ENCODE measurements at places on chromosomes 13 and 19.

GRCh38 chr13:23321535-23322241, 111.8 kb downstream of the SACS start:
- DNase-seq, result no peak

GRCh38 chr19:35107545-35107944, 8.1 kb upstream of the FXYD3 start:
- DNase-seq, result no peak

GRCh38 chr13:52130641-52131040, 1.8 kb upstream of the NEK5 start:
- DNase-seq, result no peak

DNA sequence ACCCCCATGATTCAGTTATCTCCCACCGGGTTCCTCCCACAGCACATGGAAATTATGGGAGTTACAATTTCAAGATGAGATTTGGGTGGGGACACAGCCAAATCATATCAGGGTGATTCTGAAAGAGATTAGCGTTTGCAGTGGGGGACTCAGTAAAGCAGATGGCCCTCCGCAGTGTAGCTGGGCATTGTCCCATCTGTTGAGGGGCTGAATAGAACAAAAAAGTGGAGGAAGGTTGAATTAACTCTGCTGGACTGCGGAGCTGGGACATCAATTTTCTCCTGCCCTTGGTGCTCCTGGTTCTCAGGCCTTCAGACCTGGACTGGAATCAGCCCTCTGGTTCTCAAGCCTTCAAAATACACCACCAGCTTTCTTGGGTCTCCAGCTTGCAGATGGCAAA, 55.2 kb upstream of the CACNA1A start:
- DNase-seq, result no peak

DNA sequence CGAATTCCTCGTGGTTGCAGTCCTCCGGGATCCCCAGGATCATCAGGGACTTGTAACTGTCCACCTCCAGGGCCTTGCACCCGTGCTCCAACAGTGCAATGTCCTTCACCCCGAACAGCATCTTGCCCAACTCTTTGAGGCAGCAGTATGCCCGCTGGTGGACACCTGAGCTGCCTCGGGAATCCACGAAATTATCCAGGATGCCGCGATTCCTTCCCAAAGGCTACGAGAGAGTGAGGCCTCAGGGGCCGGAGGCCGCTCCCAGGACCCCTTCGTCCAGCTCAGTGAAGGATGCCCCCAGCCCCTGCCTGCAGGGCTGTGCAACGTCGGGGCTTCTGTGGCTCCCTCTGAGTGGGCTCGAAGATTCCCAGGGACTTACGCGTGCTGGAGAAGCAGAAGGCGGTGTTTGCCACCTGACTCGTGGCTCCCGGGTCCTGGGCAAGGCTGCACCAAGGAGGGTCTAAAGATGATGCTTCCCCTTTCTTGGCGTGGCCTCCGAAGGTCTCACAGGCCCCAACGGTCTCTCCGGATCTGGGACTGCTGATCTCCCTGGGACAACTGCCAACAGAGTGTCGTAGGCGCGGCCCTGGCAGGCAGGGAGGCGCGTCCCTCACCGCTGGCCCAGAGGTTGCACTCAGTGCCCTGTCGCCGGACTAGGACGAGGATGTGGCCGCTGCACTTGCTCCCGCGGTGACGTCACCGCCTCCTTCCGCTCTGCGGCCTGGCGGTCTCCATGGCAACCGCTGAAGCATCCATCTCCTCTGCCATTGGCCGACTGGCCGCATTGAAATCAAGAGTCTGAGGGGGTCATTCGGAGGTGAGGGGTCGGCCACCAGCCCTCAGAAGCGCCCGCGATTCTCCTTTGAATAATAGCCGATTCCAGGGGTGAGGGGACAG, at the start of gene PNMA8C:
Gene PNMA8C, minus strand, starts transcription at position 698 of the 897 bp plus-strand sequence. Its CDS starts 577 bp downstream, at position 121.
- DNase-seq, result peak; percentile 16

GRCh38 chr19:14081797-14082674, 3.5 kb downstream of the C19orf67 start:
- no peak for DNase-seq

GRCh38 chr19:5828661-5829566, 10.6 kb downstream of the FUT6 start:
- DNase-seq, result no peak

DNA sequence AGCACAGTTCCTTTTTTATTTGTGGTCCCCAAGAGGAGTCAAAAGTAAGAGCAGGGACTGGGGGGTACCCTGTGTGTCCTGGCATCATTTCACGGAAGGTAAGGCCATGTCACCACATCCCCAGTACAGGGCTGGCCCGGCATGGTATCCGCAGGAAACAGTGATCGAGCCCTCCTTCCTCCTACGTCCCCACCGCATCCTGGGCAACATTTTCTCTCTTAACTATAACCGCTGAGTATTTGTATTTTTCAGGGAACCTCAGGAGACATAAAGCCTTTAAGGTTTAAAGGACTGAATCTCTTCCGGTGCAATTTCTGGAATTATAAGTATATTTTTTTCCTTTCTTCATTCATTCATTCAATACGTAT, 13.6 kb upstream of the LATS2 start:
- DNase-seq, result no peak

DNA sequence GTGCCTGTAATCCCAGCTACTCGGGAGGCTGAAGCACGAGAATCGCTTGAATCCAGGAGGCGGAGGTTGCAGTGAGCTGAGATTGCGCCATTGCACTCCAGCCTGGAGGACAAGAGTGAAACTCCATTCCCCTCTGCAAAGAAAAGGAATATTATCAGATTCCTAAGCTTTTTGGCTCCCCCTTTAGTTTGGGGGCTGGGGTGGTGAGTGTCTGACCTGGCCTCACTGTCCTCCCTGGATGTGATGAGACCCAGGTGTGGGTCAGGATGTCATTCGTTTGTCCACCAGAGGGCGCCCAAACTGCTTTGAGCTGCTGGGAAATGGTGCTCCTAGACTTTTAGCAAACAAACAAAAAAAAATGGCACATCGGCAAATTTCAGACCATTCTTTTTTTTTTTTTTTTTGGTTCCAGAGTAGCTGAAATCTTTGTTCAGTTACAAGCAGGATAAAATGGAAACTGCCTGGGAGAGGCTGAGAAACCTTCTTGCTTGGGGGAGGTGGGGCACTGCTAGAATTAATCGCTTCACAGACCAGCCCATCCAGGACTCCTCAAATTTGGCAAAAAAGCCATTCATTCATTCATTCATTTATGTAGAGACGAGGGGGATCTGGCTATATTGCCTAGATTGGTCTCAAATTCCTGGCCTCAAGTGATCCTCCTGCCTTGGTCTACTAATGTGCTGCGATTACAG, 29.4 kb downstream of the SPC24 start:
- DNase-seq, result peak; percentile 56

- no peak for DNase-seq
Measured at GRCh38 chr19:51016798-51017683, 2.5 kb downstream of the KLK10 start.

- no peak for DNase-seq
Measured at GRCh38 chr13:48234566-48235340, 1.7 kb downstream of the ITM2B start.

DNA sequence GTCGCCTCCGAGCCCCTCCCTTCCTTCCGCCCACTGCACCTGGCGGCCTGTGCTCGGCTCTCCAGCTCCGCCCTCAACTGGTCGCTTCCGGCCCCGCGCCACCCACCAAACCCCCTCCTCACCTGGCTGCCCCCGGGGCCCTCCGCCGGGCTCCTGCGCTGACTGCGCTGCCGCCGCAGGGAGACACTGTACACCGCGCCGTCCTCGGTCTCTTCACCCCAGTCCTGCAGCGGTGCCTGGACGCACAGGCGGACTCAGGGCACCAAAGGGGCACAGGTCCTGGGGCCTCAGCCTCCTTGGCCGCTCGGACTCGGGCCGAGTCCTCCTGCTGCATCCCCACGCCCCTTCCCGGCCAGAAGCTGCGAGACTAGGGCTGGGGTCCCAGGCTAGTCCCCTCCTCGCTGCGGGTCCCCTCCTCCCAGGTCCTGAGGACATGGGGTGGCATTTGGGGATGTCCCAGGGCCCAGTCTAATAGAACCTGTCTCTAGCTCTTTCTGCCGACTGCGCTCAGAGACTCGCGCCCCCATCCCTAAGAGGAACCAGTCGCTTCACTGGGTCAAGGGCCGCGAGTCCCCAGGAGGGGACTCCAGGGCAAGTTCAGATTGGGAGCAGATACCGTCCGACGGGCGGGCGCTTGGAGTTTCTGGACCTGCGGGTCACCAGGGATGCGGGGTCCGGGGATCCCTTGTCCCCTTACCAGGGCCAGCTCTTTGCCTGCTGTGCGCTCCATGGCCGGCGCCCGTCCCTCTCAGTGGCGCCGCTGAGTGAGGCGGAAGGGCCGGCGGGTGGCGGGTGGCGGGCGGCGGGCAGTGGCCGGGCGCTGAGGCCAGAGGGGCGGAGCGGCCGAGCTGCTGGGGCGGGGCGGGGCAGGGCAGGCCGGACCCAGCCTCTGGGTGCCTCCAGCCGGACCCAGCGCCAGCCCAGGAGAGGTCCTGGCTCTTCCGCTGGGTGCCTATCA, at the start of gene RGL3:
Gene RGL3, minus strand, starts transcription at position 766 of the 958 bp plus-strand sequence. Its CDS starts 36 bp downstream, at position 730.
- no peak for DNase-seq

GRCh38 chr19:4870025-4870700, 2.7 kb upstream of the PLIN3 start:
- no peak for DNase-seq

DNA sequence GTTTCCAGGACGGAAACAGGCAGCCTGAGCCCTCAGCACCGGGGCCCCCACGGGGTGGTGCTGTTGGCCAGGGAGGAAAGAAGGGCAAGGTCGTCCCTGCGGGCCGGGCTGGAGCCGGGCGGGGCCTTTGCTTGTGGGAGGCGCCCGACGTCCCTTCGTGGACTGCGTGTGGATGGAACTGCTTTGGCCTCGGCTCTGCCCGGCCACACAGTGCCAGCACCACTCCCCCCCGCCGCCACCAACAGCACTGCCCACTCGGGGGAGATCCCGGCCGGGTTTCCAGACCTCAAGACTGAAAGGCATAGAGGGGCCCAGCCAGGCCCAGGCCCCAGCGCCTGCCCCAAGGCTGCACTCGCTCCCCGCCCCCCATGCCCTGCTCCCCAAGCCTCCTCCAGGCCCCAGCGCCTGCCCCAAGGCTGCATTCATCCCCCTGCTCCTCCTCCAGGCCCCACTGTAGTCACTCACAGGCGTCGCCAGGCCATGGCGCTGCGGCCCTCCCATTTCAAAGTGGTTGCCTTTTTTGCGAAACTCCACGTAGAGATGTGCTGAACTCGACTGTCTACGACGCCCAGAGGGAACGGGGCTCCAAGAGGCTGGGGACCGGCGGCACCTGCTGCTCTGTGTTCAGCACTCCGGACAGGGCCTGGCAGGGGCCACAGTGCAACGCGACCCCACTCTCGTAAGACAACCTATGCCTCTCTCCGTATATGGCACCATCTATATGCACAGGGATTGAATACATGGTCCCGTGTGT, 22.5 kb downstream of the C13orf46 start:
- no peak for DNase-seq

GRCh38 chr13:25170554-25171111, 1.5 kb downstream of the AMER2 start:
- no peak for DNase-seq

- no peak for DNase-seq
Measured at GRCh38 chr19:51568456-51568855, 2.6 kb upstream of the ZNF175 start.

GRCh38 chr13:46031581-46032263, 20.8 kb downstream of the ZC3H13 start:
- DNase-seq, result no peak
